ENCODE measurements at places on chromosomes 2 and 18.

DNA sequence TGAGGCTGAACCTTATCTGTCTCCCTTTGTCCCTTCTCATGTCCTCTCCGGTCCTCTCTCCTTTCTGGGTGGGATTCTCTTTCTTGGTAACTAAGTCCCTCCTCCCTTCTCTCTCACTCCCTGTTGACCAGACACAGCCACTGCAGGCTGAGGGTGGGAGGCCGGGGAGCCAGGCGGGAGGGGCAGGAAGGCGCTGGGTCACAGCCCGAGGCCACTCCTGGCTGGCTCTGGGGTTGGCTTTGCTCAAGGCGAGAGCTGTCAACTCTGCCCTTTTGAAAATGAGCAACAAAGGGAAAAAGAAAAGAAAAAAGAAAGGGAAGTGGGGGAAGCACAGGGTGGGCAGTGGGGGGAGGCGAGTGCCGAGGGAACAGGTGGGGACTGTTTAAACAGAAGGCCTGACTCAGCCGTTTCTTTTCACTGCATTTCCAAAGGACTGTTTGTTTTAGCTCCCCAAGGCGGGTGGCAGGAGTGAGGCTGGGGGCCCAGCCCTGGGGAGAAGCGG, 70.5 kb upstream of the IGFBP5 start:
- DNase-seq = no peak

DNA sequence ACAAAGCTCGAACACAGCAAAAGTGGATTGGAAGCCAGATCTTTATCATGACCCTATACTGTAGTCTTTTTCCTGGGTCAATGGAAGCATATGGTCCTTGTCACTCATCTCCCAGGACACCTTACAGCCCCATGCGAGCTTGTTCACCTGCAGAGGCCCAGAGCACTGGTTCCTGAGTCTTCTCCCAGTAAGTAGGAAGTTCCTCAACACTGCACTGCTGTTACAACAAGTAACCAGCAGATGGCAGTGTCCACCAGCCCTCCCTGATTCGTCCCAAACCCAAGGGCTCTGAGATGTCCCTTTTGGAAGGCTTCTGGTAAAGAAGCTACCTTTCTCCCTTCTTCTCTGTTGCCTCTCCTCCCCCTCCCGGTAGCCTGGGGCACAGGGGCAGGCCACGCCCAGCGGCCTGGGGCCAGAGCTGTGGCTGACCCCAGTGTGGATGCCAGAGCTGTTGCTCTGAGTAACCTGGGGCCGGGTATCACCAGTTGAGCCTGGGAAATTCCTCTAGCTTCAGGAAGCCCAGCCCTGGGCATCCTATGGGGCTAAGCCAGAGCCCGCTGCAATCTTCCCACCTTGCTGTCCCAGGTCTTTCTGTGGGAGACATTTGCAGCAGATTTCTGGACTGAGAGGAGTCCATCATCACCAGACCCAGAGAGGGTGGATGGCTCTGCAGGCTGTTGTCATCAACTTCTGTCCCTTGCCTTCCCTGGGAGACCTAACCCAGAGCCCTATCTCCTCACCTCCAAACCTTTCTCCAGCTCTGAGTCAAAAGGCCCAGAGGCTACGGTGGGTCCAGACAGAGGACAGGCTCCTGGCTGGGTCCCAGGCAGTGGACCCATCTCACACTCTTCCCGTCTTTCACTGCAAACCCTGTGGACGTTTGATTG, 5.3 kb upstream of the GDF7 start:
- DNase-seq = peak; percentile 36

DNA sequence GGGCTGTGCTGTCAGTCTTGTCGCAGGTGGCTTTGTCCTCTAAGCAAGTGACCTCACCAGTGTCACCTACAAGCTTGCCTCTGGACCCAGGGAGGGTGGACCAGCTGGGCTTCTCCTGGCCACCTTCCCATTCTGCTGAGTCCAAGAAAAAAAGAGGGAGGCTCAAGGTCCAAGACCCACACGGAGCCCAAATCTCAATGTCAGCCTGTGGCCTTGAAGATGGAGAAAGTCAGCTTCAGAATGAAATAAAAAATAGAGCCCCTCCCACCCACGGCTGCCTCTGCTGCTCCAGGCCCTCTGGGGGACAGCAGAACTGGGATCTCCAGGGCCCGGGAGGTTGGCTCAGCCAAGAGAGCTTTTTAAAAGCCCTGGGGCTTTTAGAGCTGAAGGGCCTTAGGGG, 145.9 kb downstream of the TNS1 start:
- DNase-seq = no peak

DNA sequence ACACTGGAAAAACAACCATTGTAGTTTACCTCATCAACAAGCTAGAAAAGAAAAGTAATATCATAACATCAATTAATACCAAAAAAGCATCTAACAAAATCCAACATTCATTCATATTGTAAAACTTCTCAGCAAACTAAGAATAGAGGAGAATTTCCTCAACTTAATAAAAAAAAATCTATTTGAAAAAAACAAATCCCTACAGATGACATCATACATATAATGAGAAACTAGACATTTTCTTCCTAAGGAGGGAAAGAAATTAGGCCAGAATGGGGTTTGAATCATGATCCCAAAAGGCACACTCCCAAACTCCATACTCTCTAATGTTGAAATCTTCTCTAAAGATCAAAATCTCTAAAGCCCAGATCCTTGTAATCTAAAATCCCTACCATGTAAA, 460.0 kb downstream of the IRS1 start:
- no peak for DNase-seq

DNA sequence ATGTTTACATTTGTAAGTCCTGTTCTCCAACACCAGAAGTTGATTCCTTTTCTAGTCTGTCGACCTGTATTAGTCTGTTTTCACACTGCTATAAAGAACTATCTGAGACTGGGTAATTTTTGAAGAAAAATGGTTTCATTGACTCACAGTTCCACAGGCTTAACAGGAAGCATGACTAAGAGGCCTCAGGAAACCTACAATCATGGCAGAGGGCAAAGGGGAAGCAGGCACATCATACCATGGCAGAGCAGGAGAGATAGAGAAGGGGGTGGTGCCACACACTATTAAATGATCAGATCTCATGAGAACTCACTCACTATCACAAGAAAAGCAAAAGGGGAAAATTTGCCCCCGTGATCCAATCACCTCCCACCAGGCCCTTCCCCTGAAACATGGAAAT, 112.8 kb upstream of the MAP3K20 start:
- no peak for DNase-seq

- DNase-seq = no peak
These were observed 3.8 kb upstream of the LPIN2 start for GRCh38 chr18:3016585-3017297.

- no peak for DNase-seq
These were observed 57.2 kb downstream of the CYBRD1 start for GRCh38 chr2:171579481-171579880.

DNA sequence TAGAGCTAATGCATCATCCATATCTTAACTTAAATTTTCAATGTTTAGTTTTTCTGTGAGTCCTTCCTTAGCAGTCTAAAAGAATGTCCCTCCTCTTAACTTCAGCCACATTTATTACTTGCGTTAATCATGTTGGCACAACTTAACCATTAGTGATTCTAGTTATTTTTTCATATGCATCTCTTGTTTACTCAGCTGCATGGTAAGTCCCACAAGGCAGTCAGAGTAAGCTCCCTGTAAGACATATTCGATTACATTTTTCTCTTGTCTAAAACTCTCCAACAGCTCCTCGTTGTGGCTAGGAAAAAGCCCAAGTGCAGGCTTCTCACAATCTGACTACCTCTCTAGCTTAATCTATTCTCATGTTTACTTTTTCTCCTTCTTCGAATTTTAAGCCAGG, 2045.3 kb upstream of the PIK3C3 start:
- no peak for DNase-seq

- DNase-seq = no peak
These were observed 1579.3 kb downstream of the SUCLG1 start for GRCh38 chr2:82879803-82880202.

DNA sequence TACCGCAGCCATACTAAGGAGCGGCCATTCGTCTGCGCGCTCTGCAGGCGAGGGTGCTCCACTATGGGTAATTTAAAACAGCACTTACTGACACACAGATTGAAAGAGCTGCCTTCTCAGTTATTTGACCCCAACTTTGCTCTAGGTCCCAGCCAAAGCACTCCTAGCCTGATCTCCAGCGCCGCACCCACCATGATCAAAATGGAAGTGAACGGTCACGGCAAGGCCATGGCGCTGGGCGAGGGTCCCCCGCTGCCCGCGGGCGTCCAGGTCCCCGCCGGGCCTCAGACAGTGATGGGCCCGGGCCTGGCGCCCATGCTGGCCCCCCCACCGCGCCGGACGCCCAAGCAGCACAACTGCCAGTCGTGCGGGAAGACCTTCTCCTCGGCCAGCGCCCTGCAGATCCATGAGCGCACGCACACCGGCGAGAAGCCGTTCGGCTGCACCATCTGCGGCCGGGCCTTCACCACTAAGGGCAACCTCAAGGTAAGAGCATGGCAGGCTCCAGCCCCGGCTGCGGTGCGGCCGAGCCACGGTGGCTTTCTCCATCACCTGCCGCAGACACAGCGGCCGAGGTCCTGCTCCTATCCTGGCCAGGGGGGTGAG, 15.5 kb downstream of the SALL3 start:
- DNase-seq = no peak

- DNase-seq = no peak
These were observed 47.8 kb downstream of the KCTD18 start for GRCh38 chr2:200461846-200462710.

DNA sequence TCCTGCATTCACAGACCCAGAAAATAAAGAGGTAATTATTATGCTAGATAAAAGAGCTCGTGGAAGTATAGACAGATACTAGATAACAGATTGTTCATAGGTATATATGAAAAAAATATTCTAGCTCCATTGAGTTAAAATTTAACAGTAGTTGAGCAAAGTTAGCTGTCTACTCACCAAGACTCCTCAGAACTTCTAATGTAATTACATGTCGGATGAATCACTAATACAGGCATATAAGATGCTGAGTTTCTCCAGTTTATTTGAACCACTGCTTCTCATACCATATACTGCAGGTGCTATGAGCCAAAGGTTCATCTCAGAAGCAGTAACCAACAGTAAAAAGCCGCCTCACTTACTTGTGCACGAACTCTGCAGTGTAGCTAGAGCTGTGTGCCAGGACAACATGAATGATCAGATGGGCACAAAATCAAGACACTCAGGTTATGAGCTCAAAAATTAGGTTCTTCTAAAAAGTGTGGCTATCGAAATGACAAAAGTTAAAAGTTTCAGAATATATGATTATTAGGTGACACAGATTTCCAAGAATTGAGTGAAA, 373.4 kb downstream of the NCKAP5 start:
- DNase-seq = no peak

- DNase-seq = no peak
These were observed 257.1 kb downstream of the PRKCE start for GRCh38 chr2:45908316-45909170.

GRCh38 chr2:98027538-98027937, 31.8 kb upstream of the TMEM131 start:
- no peak for DNase-seq

- DNase-seq = no peak
These were observed 347.4 kb downstream of the PARD3B start for GRCh38 chr2:204892506-204893255.

DNA sequence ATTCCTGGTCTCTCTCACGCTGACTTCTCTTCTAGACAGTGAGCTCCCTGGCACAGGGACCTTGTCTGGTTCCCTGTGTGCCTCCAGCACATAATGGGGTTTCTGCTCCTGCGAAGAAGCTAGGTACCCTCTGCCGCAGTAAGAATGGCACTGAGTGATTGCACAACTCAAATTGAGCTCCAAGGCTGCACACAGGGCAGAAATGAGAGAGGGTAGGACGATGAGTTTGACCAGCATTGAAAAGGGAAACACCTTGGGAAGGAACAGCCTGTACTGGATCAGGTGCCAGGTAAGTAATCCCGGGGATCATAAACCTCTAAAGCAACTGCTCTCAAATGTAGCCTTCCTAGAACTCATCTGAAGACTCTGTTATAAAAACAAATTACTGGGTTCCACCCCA, 21.0 kb upstream of the MSGN1 start:
- DNase-seq = no peak

GRCh38 chr18:24228667-24229041, 89.8 kb downstream of the CABYR start:
- DNase-seq = no peak

DNA sequence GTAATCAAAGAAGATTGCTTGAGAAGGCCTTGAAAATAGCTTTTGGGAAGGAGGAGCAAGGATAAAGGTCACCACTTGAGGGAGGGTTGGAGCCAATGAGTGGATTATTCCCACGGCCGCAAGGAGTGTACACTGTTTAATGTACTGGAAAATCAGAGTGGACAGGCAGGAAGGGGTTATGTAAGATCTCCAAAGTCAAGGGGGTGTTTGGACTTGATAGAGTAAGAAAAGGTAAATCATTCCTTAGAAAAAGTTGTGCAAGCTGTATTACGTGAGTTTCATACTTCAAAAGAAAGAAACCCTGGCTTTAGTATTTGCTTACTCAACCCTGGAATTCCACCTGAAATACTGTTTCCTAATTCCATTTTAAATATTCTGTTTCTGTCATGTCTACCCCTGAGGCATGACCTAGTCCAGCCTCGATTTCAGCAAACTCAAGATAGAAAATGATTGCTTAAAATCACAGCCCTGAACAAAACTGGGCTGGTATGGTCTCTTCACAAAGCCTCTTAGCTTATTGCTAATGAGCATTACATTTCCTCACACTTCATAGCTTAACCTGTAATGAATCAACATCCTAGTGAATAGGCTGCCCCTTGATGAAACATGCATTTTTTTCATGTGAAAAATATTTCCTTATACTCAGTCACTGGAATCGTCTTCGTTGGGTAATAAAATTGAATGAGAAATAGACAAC, 1.1 kb downstream of the MREG start:
- no peak for DNase-seq

- DNase-seq = no peak
These were observed 680.9 kb downstream of the IRS1 start for GRCh38 chr2:226118471-226119429.

- no peak for DNase-seq
These were observed 329.7 kb upstream of the ZEB2 start for GRCh38 chr2:144849612-144850011.

DNA sequence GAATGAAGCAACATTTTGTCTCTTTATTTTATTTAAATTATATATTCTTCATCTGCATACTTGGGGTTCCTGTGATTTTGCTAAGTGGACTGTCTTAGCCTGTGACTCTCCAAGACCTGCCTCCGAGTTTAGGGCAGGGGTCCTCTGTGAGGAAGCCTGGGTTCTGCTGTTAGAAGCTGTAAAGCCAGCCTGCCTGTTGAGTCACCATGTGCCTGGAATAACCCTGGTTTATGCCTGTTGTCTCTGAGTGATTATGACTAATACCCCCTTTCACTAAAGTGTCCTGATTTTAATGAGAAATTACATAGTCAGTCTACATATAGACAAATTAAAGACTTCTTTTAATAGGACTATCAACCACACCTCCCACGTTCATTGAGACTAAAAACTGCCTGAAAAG, 369.1 kb downstream of the ZNF521 start:
- no peak for DNase-seq

- DNase-seq = no peak
These were observed 28.0 kb downstream of the MGAT5 start for GRCh38 chr2:134281815-134282419.

- no peak for DNase-seq
These were observed 58.7 kb downstream of the PUM2 start for GRCh38 chr2:20291846-20292408.

GRCh38 chr2:238022594-238023157, 38.1 kb upstream of the SCLY start:
- DNase-seq = no peak
